ENCODE measurements at places on chromosomes 1 and 21.

- DNase-seq, result no peak
Measured at GRCh38 chr1:230519246-230519645, 93.1 kb upstream of the PGBD5 start.

DNA sequence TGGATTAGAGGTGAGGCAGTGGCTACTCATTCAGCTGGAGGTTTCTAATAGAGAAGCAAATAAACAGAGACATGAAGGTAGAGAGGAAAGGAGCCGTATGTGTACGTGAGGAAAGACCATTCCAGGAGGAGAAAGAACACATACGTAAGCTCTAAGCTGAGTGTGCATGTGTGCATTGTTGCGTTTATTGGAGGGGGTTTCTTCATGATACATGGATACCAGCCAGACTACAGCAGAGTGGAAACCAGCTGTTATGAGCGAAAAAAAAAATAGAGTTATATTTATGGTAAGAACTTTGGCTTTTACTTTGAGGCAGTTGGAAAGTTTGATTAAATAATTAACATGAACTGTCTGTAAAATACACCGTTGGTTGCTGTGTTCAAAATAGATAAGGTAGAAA is 173.4 kb upstream of the RGS18 start:
- DNase-seq, result no peak

DNA sequence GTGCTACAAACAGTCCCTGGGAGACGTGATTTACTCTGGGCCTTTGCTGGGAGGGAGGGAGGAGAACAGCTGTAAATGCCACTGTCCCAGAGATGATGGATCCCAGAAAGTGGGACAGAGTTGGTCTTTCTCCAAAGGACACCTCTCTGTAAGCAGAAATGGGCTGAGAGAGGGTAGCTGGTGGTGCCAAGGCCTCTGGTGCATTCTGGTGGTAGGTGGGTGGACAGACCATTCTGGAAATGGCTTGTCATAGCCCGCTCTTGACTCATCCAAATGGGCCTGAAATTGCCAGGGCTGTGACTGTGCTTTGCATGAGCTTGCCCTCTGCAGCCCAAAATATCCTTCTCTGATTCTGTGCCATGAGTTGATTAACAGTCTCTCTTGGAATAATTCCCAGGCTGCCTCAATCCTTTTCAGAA is 36.1 kb downstream of the CCDC185 start:
- no peak for DNase-seq

DNA sequence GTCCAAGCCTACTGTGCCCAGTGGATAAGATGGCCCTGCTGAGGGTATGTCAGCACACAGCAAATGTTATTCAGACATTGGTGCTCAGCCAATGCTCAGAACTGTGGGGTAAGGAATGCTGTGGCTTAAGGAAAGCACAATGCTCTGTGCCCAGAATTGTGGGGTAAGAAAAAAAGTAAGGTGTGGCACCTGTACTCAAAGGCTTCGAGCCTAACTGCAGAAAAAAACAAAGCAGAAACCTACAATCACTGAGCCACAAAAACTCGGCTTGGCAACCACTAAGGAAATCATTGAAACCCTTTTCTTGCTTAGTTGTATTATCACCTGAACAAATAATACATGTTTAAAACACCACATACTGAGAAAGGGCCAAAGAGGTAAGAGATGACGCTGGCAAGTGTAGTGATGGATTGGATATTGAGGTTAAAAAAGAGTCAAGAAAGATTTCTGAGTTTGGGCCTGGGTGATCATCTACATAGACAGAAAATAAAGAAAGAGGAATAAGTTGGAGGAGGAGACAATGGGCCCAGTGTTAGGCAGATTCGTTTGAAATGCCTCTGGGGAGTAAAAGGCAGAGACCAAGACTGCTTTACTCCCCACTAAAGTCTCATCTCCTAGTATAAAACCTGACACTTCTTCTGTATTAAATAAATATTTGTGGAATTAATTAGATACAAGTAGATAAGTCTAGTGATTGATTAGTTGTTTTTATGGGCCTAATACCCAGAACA is 25.9 kb upstream of the ATP1A1 start:
- DNase-seq, result no peak

All from 8988T (cell line).